Liver (tissue), 10 donors: ENCODE measurements at places on chromosomes 13 and 19. TPM values are rescaled to one million over a fixed set of nuclear protein-coding genes. Genes with fewer than 3 reads are reported as not detected.

Gene RPL21
- polyA plus RNA-seq: 648 TPM

Gene PAK4
- polyA plus RNA-seq: 6.0 TPM

GRCh38 chr19:39492788-39493187 is 6.0 kb upstream of the DLL3 start:
- peaks cover 30% of the 10 kb centered on the region for H3K36me3 ChIP-seq
- peaks cover 2% of the 10 kb centered on the region for H3K4me1 ChIP-seq
- H3K4me3 ChIP-seq: no peak overlapping the region
- no peaks in the 10 kb centered on the region for H3K27me3 ChIP-seq

DNA sequence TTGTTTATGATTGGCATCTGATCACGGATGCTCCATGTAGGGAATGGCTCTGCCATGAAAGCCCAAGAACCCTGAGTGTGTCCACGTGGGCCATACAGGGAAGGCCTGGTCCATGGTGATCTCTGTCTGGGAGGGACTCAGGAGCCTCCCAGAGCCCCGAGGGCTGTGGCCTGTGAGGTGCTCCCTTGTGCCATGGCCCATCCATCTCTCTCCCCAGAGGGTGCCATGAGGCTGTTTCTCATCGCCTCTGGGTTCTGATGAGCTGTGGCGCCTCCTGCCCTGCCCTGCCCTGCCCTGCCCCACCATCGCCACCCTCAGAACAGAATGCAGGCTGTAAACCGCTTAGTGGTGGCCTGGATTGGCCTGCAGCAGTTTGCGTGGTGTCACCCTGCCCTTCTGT is 83.1 kb downstream of the ATP11A start:
- H3K27me3 ChIP-seq: no peaks in the 10 kb centered on the region
- no peak for DNase-seq
- no peak overlapping the region for H3K27ac ChIP-seq
- H3K4me1 ChIP-seq: no peaks in the 10 kb centered on the region

Gene SYT5
- polyA plus RNA-seq: not detected

GRCh38 chr13:114313061-114313860 is 1.0 kb upstream of the CHAMP1 start:
- peaks cover 12% of the 10 kb centered on the region for H3K4me1 ChIP-seq
- peak overlapping the region; percentile 100 for H3K4me3 ChIP-seq
- H3K27ac ChIP-seq: peak overlapping the region; percentile 91
- H3K36me3 ChIP-seq: no peaks in the 10 kb centered on the region
- no peaks in the 10 kb centered on the region for H3K27me3 ChIP-seq

Gene KDELR1
- polyA plus RNA-seq: 94.9 TPM
